HFFc6 (cell line): ENCODE measurements at places on chromosomes 12 and 14. TPM values are rescaled to one million over a fixed set of nuclear protein-coding genes. Genes with fewer than 3 reads are reported as not detected.
A peak's percentile ranks its signal among the peaks of the same experiment; 100 is the strongest.

DNA sequence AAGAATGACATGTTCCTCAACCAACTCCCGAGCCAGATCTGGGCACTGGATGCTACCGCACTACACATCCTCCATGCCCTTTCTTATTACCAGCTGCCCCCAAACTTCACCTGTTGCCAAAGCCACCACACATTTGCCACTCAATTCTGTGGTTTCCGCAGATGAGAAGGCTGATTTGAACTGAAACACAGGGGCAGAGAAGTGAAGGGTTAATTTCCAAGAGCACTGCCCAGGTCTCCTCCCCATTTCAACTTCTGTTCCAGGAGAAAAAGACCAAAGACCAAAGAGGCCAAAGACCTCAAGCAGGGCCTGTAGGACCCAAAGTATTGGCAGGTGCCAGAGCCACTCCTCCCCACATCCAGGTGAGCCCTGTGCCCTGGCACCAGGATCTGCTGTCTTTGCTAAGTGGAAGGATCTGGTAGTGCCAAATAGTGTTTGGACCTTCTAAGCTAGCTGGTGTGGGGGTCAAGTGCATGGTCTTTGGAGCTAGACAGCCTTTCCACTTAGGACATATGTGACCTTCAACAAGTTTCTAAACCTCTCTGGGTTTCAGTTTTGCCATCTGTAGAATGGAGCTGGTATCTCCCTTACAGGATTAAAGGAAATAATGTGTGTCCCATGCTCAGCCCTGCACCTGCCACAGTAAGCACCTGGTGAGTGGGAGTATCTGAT, 8.0 kb downstream of the DHRS1 start:
- DNase-seq = no peak

DNA sequence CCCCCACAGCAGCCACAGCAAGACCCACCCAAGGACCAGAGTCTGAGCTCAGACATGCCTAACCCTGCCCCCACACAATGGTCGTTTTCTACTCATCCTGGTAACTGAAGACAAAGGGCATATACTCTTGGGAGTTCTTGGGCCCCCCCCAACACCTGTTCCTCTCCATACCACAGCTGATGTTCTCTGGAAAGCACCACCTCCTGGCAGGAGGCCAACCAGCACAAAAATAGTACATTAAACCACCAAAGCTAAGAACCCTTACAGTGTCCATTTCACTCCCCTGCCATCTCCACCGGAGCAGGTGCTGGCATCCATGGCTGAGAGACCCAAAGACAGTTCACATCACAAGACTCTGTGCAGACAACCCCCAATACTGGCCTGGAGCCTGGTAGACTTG, 80.6 kb upstream of the DAAM1 start:
- DNase-seq = no peak

- no peak for DNase-seq
These were observed 50.5 kb downstream of the PLXNC1 start for GRCh38 chr12:94198872-94199271.

COPZ1 gene
- 184 to 210 TPM (median 206 TPM) in 3 replicates for total RNA-seq

AQP5 gene
- total RNA-seq = not detected in 2 replicates

KRT5 gene
- total RNA-seq = not detected in 3 replicates

- DNase-seq = no peak
These were observed 9.1 kb upstream of the PLEKHH1 start for GRCh38 chr14:67523764-67524633.

DNA sequence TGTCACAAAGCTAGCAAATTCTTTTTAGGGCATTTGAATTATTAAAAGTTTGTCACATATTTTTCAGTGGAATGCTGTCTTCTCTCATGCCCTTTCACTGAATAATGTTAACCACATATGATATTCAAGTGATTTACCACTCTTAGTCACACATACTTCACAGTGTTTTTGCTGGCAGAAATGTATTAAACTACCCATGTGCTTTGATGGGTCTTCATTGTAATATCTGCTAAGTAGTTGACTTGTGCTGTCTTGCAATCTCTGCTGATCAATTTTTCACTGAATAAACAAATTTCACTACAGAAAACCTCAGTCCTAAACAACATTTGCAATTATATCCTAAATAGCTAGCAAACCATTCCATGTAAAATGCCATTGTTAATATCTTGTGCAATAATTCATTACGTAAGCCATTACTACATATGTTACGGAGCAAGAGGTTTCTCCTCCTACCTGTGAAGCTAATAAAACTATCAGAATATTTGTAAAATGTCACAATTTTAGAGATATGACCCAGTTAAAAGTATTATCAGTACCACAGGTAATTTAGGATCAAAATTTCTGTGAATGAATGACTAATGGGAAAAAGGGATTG, 64.6 kb upstream of the LMO3 start:
- DNase-seq = peak; percentile 4

CKB gene
- total RNA-seq = 19.2 to 24.8 TPM (median 20.1 TPM) in 3 replicates

LALBA gene
- total RNA-seq = not detected in 3 replicates

NTN4 gene
- 52.5 to 106 TPM (median 80.2 TPM) in 3 replicates for total RNA-seq

DNA sequence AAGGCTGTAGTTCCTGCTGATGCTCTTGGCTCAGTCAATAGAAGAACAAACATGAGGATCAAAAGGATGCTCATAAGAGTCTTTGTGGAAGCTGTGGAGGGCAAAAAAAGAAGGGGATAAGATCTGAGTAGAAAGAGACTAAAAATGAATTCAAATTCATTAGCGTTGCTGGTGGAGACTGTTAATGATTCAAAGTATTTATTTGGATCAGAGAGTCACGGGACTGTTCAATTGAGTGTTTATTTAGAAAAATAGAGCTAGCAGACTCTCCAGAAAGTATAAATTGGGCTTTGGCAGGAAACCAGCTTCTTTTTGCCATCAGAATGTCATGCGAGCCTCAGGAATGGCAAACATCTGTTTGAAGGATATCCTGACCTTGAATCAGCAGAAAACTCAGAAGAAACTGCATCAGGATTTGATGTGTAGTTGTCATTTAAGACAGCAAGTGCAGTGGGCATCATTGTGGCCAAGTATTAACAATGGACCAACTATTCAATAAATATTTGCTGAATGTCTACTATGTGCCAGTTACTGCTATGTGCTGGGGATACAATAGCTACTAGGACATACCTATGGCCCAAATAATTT, 126.4 kb downstream of the TBC1D30 start:
- DNase-seq = no peak

TAMALIN gene
- total RNA-seq = 0.17 to 0.82 TPM (median 0.21 TPM) in 3 replicates

GRCh38 chr12:82415402-82415801, 57.1 kb downstream of the METTL25 start:
- peak; percentile 17 for DNase-seq

CLEC1B gene
- total RNA-seq = 0.32 TPM in 1 of 3 replicates, not detected in the others

GRCh38 chr12:14239935-14240872, 125.3 kb upstream of the ATF7IP start:
- no peak for DNase-seq

KRT7 gene
- total RNA-seq = 69.1 to 379 TPM (median 377 TPM) in 3 replicates

GPRC5D gene
- not detected in 3 replicates for total RNA-seq

GRCh38 chr12:127293507-127294310, 973.3 kb upstream of the TMEM132C start:
- peak; percentile 61 for DNase-seq

C3AR1 gene
- total RNA-seq = 0.71 to 0.92 TPM (median 0.80 TPM) in 3 replicates

GRCh38 chr12:104802208-104802607, 155.9 kb downstream of the SLC41A2 start:
- no peak for DNase-seq

DNA sequence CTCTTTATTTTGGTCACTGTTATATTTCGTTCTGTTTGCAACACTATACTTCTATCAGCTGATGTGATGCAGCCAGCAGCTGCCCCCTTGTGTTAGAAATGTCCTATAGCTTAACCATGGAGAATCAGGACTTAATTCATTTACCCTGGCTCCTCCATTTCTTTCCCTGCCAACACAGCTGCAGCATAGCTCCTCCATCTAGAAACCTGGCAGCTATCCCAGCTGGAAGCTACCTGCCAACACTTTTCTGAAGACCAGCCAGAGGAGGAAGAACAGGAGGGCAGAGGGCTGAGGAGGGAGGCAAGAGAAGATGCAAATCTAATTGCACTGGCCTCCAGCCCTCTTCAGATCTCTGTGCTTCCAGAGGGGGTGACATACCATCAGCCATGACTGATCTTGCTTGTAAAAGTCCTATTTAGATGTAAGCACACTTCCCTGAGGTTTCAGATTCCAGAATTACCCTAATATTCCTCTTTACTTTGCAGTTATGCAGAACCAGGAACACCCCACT, 156.8 kb upstream of the TMEM260 start:
- DNase-seq = peak; percentile 60

GRCh38 chr12:82182601-82183190, 175.5 kb downstream of the CCDC59 start:
- DNase-seq = no peak

DNA sequence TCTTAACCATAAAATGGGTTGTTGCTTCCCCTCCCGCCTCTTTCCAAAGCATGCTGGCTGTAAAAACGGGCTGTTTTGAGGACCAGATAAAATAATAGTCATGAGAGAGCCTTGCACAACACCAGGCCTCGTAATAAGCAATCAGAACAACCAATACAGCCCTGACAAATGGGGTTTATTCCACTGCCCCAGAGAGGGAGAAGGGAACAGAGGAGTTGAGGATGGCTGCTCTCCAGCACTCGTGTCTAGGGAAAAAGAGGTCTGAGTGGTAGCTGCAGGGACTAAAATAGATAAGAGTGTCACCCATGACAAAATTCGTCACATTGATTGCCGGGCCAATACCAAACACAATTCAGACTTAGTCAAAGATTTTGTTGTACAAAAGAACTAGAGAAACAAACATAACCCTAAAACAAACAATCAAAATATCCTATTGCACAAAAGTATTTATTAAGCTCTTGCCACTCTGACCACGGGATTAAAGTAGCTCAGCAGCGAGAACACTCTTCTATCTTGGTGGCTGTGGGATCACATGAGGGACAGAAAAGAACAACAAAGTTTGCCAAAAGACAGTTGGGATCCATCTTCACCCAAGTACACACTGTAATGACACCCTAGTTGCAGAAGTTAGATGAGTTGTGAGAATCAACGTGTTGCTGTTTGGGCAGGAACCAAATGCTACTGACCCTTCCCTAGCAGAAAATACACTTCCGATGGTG, 188.0 kb downstream of the FOXN3 start:
- no peak for DNase-seq
